ENCODE measurements at places on chromosomes 6 and 20.

GRCh38 chr6:5846889-5847288, 159.8 kb downstream of the NRN1 start:
- no peak for DNase-seq

DNA sequence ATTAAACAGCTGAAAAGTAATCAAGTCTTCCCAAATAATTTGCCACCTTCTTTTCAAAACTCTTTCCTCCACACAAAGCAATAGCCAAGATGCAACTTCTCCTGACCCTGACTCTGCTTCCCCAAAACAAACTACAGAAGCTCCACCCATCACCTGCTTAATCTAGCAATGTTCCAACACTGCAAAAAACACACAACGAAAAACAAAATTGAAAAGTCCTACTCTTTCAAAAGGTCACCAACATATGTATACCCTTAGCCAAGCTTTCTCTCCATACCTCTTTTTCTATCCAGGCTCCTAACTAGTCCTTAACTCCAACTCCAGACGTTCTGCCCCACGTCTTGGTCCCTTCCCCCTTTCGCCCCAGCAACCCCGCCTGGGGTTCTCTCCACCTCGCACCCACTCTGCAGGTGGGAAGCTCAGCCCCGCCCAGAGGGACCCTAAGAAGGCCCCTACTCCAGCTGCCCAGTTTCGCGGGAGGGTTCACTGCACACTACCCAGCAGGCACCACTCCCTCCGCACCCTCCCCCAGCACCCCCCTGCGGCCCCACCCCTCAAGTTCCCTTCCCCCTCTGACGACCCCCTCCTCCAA, 717 bp downstream of the CSNK2A1 start:
- DNase-seq: no peak

DNA sequence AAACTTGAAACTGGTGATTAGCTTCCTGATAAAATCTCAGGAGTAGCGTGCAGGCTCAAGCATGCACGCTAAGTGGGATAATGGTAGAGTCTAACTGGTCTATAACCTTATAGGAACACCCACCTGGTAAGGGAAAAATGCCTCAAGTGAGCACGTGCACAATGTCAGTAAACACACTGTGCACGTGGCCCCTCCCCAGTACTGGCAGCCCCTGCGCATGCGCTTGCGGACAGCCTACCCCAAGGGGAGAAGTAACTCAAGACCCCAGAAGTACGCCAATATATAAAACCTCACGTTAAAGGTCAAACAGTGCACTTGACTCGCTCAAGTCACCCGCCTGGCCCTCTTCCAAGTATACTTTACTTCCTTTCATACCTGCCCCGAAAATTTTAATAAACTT, 23.1 kb upstream of the DOK5 start:
- DNase-seq: no peak

DNA sequence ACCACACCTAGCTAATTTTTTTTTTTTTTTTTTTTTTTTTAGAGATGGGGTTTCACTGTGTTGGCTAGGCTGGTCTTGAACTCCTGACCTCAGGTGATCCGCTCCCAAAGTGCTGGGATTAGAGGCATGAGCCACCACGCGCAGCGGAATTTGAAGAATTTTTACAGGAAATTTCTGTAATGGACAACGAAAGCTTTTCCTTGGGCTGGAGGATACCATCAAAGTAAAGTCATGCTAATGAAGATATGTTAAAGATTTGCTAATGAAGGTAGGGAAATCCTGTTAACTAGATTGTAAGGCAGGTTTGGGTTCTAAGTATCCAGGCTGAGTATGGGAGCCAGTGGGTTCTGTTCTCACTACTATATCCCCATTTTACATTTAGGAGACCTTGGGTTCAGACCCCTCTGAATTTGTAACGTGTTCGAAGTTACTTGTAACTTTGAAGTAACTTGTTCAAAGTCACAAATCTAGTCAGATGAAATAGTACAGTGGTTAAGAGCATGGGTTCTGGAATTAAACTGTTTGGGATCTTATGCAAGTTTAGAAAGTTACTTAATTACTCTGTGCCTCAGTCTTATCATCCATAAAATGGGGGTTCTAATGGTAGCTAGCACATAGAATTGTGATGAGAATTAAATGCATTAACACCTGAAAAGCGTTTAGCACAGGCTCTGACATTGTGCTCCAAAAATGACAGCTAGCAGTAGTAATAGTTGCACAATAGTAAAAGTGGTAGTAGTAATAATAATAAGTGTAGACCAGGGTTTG, 123.4 kb upstream of the GPR6 start:
- DNase-seq: no peak

DNA sequence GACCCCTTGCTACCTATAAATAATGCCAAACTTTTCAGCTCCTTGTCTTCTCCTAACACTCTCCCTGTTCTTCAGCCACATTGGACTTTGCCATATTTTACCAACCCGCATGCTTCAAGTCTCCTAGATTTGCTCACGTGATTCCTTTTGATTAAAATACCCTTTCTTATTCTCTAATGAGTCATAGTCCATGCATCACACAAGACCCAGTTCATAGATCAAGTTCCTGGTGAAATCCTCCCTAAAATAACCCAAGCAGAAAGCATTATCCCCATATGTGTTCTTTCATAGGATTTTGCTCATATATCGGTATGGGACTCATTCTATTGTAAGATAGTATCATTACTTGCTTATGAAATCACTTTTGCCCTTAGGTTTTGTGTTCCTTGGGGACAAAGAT, 108.9 kb upstream of the STXBP5 start:
- peak; percentile 5 for DNase-seq

DNA sequence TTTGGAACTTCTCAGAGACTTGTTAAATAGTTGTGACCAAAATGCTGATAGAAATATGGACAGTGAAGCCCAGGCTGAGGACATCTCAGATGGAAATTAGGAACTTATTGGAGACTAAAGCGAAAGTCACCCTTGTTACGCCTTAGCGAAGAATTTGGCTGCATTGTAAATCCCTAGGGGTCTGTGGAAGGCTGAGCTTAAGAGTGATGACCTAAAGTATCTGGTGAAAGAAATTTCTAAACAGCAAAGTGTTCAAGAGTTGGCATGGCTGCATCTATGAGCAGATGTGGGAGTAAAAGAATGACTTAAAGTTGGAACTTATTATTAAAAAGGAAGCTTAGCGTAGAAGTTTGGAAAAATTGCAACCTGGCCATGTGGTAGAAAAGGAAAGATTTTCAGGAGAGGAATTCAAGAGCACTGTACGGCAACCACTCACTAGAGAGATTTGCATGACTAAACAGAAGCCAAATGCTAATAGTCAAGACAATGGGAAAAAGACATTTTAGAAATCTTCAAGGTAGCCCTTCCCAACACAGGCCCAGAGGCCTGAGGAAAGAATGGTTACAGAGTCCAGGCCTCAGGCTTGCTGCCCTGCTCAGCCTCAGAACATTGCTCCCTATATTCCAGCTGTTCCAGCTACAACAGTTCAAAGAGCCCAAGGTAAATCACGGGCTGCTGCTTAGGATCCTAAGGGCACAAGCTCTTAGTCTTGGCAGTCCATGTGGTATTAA, 61.6 kb upstream of the TNFRSF21 start:
- no peak for DNase-seq

DNA sequence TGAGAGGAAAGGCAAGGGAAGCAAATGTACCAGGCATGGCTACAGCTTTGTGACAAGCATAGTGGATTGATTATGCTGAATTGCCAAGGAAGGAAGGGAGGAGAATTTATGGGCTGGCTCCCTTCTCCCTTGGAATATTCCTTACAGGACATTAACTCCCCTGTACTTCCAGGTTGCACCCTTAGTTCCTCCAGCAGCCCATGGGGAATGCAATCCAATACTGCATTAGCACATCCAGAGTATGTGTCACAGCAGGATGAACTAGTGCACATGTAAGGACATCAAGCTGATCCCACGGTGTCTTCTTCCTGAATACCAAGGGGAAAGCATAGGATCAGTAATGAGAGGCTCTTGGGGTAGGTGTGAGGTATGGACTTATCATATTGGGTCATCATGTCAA, 390.7 kb upstream of the POU3F2 start:
- DNase-seq: no peak

DNA sequence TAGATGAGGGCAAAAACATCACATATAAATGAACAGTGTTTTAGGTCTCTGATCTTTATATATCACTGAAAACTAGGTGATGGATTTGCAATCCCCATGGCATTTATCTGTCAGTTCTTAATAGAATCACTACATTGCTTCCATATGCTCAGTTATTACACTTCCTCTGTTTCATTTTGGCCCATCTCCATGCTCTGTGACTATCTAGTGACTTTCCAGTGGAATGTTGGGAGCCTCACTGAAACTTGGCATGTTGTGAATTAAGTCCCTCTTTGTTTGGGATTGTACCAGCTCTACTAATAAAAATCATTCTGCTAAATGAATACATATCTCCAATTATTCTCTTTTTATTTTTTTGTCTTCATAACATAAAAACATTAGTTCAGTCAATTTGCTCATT, 226.1 kb upstream of the CEP162 start:
- DNase-seq: peak; percentile 53

DNA sequence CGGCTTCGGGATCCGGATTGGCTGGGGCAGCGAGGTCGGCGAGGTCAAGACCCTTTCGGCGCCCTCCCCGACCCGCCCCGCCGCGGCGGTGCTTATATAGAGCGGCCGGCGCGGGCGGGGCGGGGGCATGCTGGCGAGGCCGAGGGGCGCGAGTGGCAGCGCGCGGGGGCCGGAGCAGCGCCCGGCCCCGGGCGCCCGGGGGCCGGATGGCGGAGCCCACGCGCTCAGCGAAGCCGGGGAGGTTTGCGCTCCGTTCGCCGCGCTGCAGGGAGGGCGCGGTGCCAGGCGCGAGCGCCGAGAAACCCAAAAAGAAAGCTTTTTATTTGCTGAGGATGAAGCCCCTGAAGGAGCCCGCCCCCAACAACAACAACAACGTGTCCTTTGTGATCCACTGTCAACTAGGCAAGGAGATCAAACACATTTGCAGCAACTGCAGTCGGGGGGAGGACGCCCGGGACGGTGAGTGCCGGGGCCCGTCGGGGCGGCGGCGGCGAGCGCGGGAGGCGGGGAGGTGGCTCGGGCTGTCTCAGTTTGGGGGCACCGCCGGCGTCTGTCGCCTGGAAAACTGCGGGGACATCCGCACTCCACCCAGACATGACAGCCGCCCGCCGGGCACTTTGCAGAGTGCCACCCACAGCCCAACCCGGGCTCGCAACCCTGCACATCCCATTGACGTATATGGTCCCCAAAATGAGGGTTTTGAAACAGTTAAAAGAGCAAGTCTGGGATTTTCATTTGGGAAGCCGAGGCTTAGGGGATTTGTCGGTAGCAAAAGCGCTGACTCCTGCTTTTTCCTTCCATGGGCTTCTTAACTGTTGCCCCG, 297.3 kb downstream of the PHACTR1 start:
- DNase-seq: no peak

- peak; percentile 61 for DNase-seq
Observed at GRCh38 chr6:35049900-35050756, 91.0 kb downstream of the TCP11 start.
